Cardiac muscle cell (in vitro differentiated cells and primary cell): ENCODE measurements at places on chromosomes 13 and 19.
A peak's percentile ranks its signal among the peaks of the same experiment; 100 is the strongest.

DNA sequence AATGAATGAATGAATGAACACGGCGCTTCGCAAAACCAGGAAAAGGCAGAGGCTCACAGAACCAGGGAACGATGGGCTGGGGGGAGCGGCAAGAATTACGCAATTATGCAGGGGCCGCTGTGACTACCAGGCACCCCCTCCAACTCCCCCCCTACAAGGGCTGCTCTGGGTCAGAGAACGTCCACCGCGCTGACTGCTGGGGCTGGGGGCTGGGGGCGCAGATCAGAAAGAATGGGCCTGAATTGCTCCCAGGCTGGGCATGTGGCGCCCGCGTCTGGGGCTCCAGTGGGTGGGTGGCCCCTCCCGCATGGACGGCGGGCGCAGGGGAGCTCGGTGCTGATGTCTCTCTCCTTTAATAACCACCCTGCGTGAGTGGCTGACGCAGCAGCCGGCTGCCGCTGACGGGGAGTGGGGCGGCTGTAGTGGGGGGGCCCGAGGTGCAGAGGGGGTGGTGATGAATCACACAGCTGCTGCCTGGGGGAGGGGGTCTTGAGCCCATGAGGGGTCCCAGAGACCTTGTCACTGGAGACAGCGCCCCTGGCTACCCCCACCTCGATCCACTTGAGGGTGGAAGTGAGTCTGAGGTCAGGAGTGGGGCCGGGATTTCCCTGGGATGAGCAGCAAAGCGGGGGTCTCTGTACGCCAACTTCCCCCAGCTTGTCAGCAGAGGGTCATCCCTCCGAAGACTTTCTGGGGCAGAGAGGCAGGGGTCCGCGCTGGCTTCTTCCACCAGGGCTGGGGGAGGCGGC lies 1.5 kb upstream of the CIRBP start:
- no peak for DNase-seq

DNA sequence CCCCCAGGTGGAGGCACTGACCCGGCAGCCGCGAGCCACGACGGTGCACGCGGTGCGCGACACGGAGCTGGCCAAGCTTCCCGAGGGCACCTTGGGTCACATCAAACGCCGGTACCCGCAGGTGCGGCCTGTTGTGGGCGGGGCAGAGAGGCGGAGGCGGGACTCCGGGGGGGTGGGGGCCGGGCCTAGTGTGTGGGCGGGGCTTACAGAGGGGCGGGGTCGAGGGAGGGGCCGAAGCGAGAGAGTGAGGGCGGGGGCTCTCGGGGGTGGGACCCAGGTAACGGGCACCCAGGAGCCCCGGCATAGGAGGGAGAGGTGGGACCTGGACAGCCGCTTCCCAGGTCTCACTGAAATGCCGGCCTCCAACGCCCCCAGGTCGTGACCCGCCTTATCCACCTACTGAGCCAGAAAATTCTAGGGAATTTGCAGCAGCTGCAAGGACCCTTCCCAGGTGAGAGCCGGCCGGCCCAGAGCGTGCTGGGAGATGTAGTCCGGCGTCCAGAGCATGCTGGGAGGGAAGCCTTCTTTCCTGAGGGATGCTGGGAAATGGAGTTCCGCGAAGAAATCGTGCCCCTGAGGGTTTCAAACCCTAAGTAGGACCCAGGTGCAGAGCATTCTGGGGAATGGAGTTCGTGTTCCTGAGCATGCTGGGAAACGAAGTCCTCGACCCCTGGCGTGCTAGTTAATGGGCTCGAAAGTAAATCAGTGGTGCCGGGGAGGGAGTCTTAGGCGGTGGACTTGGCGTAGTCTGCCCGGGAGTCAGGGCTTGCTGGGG lies 15.7 kb downstream of the PNPLA6 start:
- peak; percentile 95 for DNase-seq

- DNase-seq, result no peak
Measured at GRCh38 chr19:35034588-35035382, 4.5 kb downstream of the SCN1B start.

GRCh38 chr19:17005000-17005399 lies 21.6 kb downstream of the CPAMD8 start:
- no peak for DNase-seq

DNA sequence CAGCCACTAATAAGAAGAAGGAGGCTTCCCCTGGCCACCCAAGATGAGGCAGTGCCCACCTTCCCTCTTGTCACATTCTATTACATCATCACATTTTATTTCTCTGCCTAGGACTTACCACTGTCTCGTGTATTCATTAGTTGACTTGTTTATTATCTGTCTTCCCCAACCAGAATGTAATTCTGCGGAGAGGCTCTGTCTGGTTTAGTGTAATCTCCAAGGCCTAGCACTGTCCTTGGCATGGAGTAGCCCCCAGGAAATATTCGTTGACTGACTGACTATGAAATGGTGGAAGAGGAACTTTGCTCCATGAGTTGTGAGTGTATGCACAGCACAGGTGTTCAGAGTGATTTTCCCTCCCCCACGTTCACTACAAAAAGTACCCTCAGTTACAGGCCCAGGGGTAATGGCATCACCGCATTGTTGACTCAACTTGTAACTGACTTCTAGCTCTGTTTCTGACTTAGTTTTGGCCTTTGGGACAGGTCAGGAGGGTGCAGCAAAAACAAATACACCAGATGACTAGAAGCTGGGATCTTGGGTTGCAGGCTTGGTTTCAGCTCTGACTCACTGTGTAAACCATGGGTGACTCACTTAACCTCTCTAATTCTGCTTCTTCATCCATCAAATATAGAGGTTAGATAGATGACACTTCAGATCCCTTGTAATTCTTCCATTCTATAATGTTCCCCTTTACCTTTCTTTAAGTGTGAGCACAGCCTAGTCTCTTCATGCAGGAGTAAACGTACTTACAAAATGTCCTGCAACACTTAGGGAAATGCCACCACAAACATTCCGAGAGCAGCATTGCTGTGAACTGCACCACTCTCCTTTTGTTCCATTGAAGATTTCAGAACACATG lies 229.7 kb downstream of the KCNRG start:
- DNase-seq, result no peak

- no peak for DNase-seq
Measured at GRCh38 chr19:33486407-33486806, 35.2 kb downstream of the PEPD start.

DNA sequence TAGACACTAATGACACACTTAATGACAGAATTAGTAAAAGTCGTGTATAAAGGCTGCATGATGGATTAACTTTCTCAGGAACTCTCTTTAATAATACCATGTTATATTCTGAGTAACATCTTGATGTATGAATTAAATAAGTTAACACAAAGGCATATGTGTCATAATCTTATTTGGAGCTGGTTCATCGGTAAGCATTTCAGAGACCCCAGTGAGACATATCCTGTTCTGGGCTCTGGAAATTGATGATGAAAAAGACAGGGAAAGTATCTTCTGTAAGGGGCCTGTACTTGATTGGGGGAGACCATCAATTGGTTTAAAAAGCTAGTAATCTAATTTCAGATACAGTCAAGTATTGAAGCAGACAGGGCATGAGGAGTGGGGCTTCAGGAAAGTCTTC lies 547.9 kb downstream of the GPC6 start:
- no peak for DNase-seq

- no peak for DNase-seq
Measured at GRCh38 chr13:20428666-20429644, 96.7 kb downstream of the CRYL1 start.

- no peak for DNase-seq
Measured at GRCh38 chr13:71831716-71832115, 35.3 kb downstream of the DACH1 start.

DNA sequence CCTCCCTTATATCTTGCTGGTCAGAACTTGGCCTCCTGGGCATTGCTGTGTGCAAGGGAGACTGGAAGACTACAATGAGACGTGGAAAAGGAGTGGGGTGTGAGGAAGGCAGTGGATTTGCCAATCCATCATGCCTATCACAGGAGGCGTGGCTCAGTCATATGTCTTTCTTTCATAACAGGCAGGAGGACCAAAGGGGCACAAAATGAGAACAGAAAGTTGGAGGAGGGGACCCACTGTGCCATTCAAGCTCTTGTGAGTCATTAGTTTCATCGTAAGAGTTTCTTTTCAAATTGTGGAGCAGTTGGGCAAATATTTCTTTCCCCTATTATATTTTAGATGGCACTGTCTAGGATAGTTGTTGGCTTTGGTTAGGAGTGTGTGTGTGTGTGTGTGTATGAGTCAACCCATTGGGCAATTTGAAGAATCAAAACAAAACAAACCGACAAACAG lies 471.5 kb downstream of the TSHZ3 start:
- DNase-seq, result no peak

DNA sequence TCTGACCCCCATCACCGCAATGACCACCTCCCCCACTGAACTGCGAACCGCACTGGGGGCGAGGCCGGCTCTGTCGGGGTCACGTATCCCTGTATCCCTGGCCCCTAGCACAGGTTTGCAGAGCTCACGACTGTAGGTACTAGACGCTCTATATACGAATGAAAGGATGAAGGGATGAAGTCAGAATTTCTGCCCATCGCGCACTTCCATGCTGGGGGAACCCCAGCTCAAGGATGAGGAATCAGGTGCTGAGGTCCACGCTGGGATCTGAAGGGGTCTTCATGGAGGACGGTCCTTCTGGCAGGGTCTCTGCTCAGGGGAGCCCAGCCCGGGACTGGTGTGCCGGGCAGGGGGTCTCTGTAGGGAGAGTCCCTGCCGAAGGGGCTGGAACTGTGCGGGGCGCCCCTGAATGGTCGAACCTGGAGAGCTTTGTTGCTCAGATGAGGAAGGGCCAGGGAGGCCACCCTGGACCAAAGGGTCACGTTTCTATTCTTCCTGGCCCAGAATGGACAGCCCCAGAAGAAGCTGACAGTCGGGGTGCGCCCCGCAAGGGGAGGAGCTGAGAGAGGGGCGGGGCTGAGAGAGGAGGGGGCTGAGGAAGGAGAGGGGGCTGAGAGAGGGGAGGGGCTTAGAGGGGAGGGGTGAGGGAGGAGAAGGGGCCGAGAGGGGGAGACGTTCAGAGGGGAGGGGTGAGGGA lies 37.9 kb upstream of the SEMA6B start:
- DNase-seq, result no peak

- peak; percentile 67 for DNase-seq
Measured at GRCh38 chr19:13212759-13213330, 62.6 kb downstream of the IER2 start.

DNA sequence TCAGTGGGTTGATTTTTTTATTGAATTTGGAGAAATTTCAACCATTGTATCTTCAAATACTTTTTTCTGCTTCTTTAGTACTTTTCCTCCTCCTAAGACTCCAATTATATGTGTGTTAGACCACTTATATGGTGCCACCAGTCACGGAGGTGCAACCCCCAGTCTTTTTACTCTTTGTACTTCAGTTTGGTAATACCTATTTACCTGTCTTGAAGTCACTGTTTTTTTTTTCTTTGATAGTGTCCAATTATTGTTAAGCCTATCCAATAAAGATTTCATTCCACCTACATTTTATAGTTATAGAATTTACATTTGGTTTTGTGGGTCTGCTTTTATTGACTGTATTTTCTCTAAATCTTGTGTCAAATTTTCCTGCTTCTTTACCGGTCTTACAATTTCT lies 14.9 kb downstream of the ZNF283 start:
- DNase-seq, result no peak

DNA sequence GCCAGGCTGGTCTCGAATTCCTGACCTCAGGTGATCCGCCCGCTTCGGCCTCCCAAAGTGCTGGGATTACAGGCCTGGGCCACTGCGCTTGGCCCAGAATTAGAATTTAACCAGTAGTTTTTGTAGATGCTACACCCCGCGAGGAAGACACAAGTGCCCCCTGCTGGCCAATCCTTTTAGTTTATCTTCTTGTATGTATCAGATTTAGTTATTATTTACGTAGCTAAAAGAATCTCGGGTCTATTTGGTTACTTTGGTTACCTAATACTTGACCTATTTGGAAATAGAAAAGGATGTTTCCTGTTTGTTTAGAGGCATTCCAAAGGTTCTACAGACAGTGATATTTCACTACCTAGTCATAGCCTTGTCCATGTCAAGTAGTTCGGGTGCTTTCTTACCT lies 22.0 kb downstream of the MUC16 start:
- no peak for DNase-seq

- DNase-seq, result no peak
Measured at GRCh38 chr13:54486421-54487166, 1458.0 kb downstream of the OLFM4 start.

- DNase-seq, result no peak
Measured at GRCh38 chr13:110134801-110135200, 172.2 kb downstream of the COL4A1 start.

- DNase-seq, result no peak
Measured at GRCh38 chr19:44260695-44261446, 1.2 kb downstream of the ZNF233 start.

GRCh38 chr13:20924758-20925394 lies 22.3 kb upstream of the XPO4 start:
- DNase-seq, result peak; percentile 91

GRCh38 chr13:112200200-112200599 lies 133.3 kb downstream of the SOX1 start:
- no peak for DNase-seq

DNA sequence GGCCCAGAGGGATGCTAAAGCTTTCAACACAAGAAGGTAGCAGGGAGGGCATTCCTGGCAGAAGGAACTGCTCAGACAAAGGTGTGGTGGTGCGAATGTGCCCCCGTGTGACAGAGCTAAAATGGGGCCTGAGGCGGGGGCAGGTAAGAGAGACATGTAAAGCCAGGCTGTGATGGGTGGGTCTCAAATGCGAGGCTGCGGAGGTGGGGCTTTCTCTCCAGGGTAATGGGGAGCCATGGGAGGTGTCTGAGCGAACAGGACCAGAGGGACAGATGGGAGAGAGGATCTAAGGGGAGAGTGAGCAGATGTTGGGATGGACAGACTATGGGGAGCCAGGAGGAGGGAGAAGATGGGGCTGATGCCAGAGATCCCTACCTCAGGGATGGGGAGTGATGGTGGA lies 44.7 kb upstream of the NFIC start:
- no peak for DNase-seq

DNA sequence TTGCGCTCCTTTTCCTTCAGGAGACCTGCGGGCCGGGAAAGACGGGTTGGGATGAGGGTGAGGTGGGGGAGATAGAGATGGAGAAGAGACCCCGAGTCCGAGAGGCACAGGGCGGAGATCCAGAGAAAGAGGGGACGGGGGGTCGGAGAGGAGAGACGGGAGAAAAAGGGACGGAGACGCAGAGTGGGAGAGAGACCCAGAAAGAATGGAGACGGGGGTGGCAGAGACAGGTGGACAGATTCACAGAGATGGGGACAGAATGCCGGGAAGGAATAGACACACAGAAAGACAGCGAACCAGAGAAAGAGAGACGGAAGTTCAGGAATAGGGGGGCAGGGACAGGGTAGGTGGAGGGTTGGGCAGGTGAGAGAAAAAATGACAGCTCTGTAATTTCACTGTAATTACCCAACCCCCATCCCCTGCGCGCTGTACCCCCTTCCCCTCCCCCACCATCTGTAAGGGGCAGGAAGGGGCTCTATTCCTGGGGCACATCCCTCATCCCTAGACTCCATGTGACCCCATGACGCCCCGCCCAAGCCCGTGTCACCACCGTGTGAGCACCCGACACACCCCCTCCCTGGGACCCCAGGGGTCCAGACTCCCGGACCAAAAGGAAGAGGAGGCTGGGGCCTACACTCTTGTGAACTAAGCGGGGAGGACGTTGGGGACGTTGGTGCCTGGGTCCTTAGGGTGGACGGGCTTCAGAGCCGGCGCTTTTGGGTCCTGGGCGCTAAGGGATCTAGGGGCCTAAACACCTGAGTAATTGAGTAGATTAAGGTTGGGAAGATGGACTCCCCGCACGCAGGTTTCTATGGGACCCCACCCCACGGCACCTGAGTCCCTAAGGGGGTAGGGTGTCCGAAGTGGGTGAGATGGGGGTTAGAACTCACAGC lies 967 bp downstream of the DBP start:
- peak; percentile 36 for DNase-seq

- peak; percentile 99 for DNase-seq
Measured at GRCh38 chr19:48637948-48638830, 1.0 kb upstream of the DBP start.
